Hepatocyte (in vitro differentiated cells): ENCODE measurements at places on chromosomes 11 and 22. TPM values are rescaled to one million over a fixed set of nuclear protein-coding genes. Genes with fewer than 3 reads are reported as not detected.

DNA sequence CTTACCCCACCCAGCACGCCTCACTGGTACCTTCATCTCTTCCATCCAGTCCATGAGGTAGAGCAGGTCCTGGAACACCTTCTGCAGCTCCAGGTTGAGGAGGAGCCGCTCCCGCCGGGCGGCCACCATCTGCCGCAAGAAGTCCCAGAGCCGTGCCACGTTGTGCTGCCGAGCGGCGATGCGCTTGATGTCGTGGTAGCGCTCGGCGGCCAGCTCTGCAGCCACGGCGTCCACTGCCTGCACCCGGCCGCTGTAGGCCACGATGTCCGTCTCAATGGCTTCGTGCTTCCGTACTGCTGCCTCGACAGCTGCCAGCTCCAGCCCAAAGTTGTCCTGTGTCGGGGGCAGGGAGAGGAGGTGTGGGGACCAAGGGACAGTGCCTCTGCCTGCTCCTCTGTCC, 21.5 kb downstream of the SPTBN2 start:
- DNase-seq: no peak
- no peak overlapping the region for H3K27ac ChIP-seq
- H3K4me1 ChIP-seq: no peaks in the 10 kb centered on the region
- no peaks in the 10 kb centered on the region for H3K27me3 ChIP-seq
- no peaks in the 10 kb centered on the region for H3K36me3 ChIP-seq

GRCh38 chr22:27420817-27421361, 380.7 kb downstream of the MN1 start:
- no peaks in the 10 kb centered on the region for H3K36me3 ChIP-seq
- no peak overlapping the region for H3K4me3 ChIP-seq
- DNase-seq: peak; percentile 60
- H3K4me1 ChIP-seq: peaks cover 15% of the 10 kb centered on the region
- H3K27me3 ChIP-seq: no peaks in the 10 kb centered on the region
- H3K27ac ChIP-seq: peak overlapping the region; percentile 73

- H3K4me1 ChIP-seq: peaks cover 37% of the 10 kb centered on the region
- H3K36me3 ChIP-seq: no peaks in the 10 kb centered on the region
- H3K27me3 ChIP-seq: no peaks in the 10 kb centered on the region
These were observed 37.7 kb upstream of the CREB3L1 start for GRCh38 chr11:46239801-46240061.

GRCh38 chr11:111400595-111400994, 21.5 kb upstream of the POU2AF1 start:
- H3K36me3 ChIP-seq: no peaks in the 10 kb centered on the region
- no peak overlapping the region for H3K4me3 ChIP-seq
- no peak for DNase-seq
- H3K27ac ChIP-seq: no peak overlapping the region
- no peaks in the 10 kb centered on the region for H3K27me3 ChIP-seq

The IGF2 gene
- 1,323 and 1,507 TPM in 2 replicates for total RNA-seq

DNA sequence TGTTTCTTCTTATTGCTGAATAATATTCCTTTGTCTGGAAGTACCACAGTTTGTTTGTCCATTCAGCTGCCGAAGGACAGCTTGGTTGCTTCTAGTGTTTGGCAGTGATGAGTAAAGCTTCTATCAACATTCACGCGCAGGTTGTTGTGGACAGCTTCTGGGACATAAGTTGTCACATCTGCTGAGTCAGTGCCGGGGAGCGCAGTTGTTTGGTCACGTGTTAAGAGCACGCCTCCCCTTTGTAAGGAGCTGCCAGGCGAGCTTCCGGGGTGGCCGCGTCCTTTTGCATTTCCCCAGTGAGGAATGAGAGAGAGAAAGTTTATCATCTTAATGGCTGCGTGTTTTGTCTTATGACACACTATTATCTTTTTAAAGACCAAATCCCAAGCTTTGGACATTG, 30.3 kb downstream of the SAMM50 start:
- H3K27me3 ChIP-seq: no peaks in the 10 kb centered on the region
- no peak overlapping the region for H3K4me3 ChIP-seq
- no peak overlapping the region for H3K27ac ChIP-seq
- no peaks in the 10 kb centered on the region for H3K36me3 ChIP-seq
- no peak for DNase-seq

The CASP1 gene
- 2.0 and 9.7 TPM in 2 replicates for total RNA-seq

The CRYBB2 gene
- 0.37 TPM in 1 of 2 replicates, not detected in the other for total RNA-seq

DNA sequence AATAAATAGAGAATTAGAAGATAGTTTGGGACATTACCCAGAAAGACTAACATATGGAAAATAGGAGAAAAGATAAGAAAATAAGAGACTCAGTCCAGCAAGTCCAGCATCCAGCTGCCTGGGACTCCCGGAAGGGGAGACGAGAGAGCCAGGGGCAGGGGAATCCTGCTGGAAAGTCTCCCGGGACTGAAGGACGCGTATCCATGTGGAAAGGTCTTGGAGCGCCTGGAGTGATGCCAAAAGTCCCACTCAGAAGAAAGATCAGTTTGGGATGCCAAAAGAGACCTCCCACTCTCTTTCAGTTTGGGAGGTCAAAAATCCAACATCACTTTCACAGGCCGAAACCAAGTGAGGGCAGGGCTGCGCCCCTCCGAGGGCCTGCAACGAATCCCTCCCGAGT, 30.7 kb downstream of the LRFN4 start:
- no peaks in the 10 kb centered on the region for H3K27me3 ChIP-seq
- no peaks in the 10 kb centered on the region for H3K36me3 ChIP-seq
- no peak for DNase-seq

- no peaks in the 10 kb centered on the region for H3K36me3 ChIP-seq
- H3K4me3 ChIP-seq: no peak overlapping the region
- H3K4me1 ChIP-seq: peaks cover 24% of the 10 kb centered on the region
- no peaks in the 10 kb centered on the region for H3K27me3 ChIP-seq
- H3K27ac ChIP-seq: peak overlapping the region; percentile 93
These were observed 14.9 kb downstream of the DCPS start for GRCh38 chr11:126318574-126319373.

- no peak for DNase-seq
- no peaks in the 10 kb centered on the region for H3K27me3 ChIP-seq
- H3K4me3 ChIP-seq: peak overlapping the region; percentile 85
- peak overlapping the region; percentile 97 for H3K27ac ChIP-seq
These were observed 887 bp downstream of the IRF7 start for GRCh38 chr11:614623-615503.

The LSP1 gene
- 27.1 and 29.9 TPM in 2 replicates for total RNA-seq

- peaks cover 5% of the 10 kb centered on the region for H3K36me3 ChIP-seq
- no peaks in the 10 kb centered on the region for H3K27me3 ChIP-seq
- no peak overlapping the region for H3K4me3 ChIP-seq
- no peaks in the 10 kb centered on the region for H3K4me1 ChIP-seq
These were observed 29.4 kb upstream of the GRIK4 start for GRCh38 chr11:120482149-120482548.

The MUC6 gene
- not detected in 2 replicates for total RNA-seq

The MMP8 gene
- 0.37 TPM in 1 of 2 replicates, not detected in the other for total RNA-seq

GRCh38 chr11:32427935-32428664, 7.2 kb downstream of the WT1 start:
- no peaks in the 10 kb centered on the region for H3K36me3 ChIP-seq
- peaks cover 16% of the 10 kb centered on the region for H3K4me1 ChIP-seq
- peaks cover 100% of the 10 kb centered on the region for H3K27me3 ChIP-seq
- H3K27ac ChIP-seq: no peak overlapping the region

DNA sequence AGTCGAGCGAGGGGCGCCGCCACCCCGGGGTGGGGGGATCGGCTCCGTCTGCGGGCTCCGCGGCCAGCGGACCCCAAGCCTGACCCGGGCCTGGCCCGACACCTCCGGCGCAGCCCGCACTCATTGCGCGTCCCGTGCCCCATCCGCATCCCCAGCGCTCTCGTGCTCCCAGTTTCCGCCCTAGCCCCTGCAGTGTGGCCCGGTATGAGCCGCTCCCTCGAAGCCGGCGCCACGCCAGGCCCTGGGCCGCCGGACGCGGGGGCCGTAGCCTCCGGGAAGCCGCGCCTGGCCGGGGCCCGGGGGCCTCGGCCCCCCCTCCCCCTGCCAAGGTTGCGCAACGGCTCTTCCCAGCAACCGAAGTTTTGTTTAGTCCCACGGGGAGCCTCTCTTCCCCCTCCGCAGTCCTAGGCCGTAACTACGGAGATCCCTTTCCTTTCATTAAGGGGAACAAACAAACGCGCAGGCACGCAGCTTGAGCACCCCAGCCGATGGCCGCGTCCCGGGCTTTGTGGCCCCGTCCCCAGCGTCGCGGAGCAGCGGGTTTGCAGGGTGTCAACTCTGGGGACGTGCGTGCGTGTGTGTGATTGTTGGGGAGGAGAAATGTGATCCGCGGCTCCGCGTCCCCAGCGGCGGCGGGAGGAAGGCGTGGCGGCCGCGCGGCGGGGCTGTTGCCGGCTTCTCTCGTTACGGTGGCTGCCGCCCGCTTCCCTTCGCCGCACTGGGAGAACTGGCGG, 883 bp downstream of the HIPK3 start:
- H3K27me3 ChIP-seq: no peaks in the 10 kb centered on the region
- H3K27ac ChIP-seq: peak overlapping the region; percentile 100
- peak overlapping the region; percentile 93 for H3K4me3 ChIP-seq
- H3K36me3 ChIP-seq: no peaks in the 10 kb centered on the region

DNA sequence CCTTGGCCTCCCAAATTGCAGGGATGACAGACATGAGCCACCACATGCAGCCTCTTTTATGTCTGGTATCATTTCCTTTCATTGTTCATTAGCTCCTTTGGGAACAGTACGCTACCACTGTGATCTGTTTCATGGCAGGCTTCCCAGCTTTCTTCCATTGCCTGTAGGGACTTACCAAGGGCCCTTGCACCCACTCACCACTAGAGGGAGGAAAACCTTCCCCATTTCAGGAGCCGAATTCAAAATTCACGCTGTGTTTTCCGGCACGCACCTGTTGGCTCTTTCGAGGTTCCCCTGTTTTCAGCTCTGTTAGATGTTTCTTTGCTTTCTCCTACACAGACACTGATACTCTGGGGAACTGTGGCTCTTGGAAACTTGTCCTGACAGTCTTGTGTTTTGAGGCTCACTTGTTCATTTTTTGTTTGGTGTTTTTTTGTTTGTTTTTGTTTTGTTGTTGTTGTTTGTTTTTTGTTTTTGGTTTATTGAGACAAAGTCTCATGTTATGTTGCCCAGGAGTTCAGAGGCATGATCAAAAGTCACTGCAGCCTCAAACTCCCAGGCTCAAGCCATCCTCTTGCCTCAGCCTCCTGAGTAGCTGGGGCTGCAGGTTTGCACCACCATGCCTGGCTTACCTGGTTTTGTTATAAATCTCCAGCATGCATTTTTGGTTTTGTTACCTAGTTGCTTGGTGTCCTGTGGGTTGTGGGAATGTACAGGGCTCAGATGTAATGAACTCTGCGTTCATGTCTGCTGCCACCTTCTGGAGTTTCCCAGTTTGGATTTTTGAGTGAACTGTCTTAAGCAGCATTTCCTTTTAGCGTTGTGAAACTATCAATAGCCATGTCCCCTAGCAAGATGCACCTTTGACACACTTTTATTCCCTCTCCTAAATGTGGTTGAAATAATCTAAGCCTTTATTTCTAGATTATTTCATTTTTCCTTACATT, 2.3 kb downstream of the KRTAP5-11 start:
- no peaks in the 10 kb centered on the region for H3K36me3 ChIP-seq
- no peak overlapping the region for H3K27ac ChIP-seq
- H3K27me3 ChIP-seq: no peaks in the 10 kb centered on the region
- H3K4me1 ChIP-seq: no peaks in the 10 kb centered on the region
- H3K4me3 ChIP-seq: no peak overlapping the region

The UBQLN3 gene
- total RNA-seq: 0.50 TPM in 1 of 2 replicates, not detected in the other
